NCI-H1436 treated with DMSO at 0.1 percent for 48 hours (cell line): ENCODE measurements at places on chromosomes 7 and 10.

- DNase-seq = no peak
Measured at GRCh38 chr7:17526621-17527020, 228.2 kb downstream of the AHR start.

- DNase-seq = no peak
Measured at GRCh38 chr7:102064361-102065025, 222.2 kb upstream of the SH2B2 start.

DNA sequence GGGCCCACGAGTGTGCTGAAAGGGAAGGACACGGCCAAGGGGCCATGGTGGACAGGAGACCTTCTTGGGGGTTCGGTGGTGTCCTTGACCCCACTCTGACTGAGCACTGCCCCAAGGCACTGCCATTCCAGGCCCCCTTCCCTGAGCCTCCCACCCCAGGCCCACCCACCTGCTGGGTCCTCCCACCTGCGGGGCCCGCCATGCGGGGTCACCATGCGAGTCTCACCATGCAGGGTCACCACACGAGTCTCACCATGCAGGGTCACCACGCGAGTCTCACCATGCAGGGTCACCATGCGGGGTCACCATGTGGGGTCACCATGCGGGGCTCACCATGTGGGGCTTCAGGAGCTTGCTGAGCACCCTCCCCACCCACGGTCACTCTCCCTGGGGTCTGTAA, 76.3 kb downstream of the LHPP start:
- no peak for DNase-seq

GRCh38 chr7:106418526-106418925, 133.7 kb upstream of the NAMPT start:
- no peak for DNase-seq

GRCh38 chr10:10460451-10460850, 557.2 kb upstream of the CELF2 start:
- DNase-seq = no peak

GRCh38 chr7:50387351-50387750, 62.8 kb downstream of the FIGNL1 start:
- DNase-seq = no peak

DNA sequence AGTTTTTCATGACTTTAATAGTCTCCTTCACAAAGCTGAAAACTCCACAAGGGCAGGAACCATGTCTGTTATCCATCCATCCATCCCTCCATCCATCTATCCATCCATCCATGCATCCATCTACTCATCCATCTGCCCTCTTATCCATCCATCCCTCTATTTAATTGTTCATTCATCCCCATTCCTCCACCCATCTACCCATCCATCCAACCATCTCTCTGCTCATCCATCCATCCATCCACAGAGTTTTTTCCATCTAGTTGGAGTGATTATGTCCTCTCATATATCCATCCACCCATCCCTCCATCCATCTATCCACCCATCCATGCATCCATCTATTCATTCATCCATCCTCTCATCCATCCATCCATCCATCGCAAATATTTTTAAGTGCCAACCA, 237.9 kb downstream of the EMX2 start:
- DNase-seq = no peak

DNA sequence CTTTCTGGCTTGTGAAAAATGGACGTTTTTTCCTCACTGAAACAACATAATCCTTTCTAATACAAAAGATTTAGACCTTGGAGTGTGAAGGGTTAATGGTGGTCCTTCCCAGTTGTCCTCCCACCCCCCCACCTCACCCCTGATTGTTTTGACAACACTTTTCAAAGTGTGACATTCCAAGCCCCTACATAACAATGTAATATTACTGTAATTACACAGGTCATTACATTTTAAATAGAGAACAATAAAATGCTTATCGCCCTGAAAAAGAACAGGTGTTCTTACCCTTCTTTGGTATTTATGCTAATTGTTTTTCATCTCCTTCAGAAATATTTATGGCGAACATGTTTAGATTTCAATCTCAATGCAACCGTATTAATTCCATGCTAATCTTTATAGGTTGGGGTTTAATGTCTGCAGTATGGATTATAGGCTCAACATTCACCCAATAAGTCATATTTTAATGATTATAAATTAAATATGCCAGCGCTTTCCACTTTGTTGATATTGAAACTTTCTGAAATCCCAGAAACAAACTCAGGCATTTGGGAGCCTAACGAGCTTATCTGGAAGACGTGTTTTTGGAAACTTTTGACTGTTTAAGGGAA, 5.0 kb downstream of the TCF7L2 start:
- DNase-seq = no peak

DNA sequence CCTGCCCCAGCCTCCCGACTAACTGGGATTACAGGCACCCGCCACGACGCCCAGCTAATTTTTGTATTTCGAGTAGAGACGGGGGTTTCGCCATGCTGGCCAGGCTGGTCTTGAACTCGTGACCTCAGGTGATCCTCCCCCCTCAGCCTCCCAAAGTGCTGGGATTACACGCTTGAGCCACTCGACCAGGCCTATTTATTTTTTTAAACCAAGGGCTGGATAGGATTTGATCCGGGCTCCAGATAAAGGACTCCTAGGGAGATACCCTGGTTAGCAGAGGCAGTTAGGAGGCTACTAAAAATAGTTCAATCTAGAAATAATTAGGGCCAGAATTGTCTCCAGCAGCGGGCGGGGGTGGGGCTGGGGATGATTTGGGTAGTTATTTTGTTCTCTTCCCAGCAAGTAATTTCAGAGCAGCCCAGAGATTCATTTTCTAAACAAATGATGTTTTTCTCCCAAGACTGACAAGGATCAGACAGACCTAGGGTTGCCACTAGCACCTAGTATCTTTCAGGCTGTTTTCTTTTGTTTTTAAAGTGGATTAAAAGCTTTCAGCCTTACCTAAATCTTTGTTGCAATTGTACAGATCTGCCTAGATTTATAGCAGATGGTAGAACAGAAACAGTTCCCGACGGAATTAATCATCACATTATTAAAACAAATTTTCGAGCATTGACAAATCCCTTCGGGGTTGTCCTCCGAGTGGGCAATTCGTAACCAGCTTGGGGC, 859 bp upstream of the SMC3 start:
- no peak for DNase-seq

- no peak for DNase-seq
Measured at GRCh38 chr10:87752566-87752965, 65.5 kb downstream of the ATAD1 start.

- no peak for DNase-seq
Measured at GRCh38 chr10:114874827-114875411, 53.3 kb downstream of the FHIP2A start.

DNA sequence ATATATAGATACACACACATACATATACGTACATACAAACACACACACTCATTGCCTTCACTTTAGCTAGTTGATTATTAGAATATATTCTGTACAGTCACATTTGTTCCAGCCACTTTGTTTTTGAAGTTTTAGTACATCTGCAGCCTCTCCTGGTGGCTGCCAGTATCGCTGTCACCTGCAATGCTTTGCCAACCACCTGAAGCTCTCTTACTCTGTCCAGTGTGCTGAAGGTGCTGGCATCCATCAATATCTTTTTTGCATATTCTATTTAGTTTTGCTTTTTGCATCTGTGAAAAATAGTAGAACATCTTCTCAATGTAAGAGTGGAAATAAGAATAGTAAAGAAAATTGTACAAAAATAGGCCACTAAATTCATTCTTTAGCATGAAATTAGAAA, 388.6 kb downstream of the EXOC4 start:
- DNase-seq = no peak

DNA sequence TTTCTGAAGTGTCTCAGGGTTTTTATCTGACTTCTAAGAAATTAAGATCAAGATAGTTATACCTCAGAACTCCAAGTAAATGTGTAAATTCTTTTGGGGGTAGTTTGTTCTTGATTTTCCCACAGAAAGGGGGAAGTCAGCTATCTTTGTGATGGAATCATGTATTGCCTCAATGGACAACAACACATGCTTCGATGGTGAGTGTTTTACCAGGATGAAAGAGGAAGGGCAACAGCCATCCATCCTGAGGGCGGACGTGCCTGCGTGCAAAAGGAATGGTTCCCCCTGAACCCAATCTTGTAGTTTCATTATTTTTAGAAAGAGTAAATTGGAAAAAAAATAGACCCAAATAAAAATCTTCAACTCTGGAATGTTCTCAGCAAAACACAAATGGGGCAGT, 67.2 kb upstream of the ZPBP start:
- no peak for DNase-seq

DNA sequence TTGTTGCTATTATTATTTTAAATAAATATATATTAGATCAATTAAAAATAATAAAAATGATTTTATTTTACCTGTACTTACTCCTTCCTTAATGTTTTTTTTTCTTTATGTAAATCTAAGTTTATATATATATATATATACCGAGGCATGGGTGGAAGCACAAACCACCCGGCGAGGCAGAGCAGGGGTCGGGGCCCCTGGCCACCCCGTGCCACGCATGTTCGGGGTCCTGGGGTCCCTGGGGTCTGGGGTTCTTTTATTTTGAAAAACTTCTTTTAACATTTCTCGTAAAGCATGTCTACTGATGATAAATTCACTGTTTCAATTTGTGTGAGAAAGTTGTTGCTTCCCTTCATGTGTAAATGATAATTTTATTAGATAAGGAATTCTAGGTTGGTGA, 976.1 kb downstream of the REEP3 start:
- DNase-seq = no peak
